Ovary (tissue), 10 donors: ENCODE measurements at places on chromosomes 3 and 15. TPM values are rescaled to one million over a fixed set of nuclear protein-coding genes. Genes with fewer than 3 reads are reported as not detected.
A peak's percentile ranks its signal among the peaks of the same experiment; 100 is the strongest.

- DNase-seq, result no peak
- H3K27me3 ChIP-seq, result no peaks in the 10 kb centered on the region
- no peaks in the 10 kb centered on the region for H3K4me1 ChIP-seq
- no peaks in the 10 kb centered on the region for H3K36me3 ChIP-seq
- no peak overlapping the region for H3K27ac ChIP-seq
These were observed 15.8 kb downstream of the EPHB1 start for GRCh38 chr3:134810850-134811249.

Gene LIPH
- not detected for total RNA-seq

Gene ZBBX
- total RNA-seq, result not detected

Gene MESP2
- not detected for total RNA-seq

Gene IGF2BP2
- total RNA-seq, result 11.9 TPM

GRCh38 chr15:40894681-40895448, 615 bp downstream of the VPS18 start:
- peaks cover 5% of the 10 kb centered on the region for H3K4me1 ChIP-seq
- peak; percentile 68 for DNase-seq
- peak overlapping the region; percentile 64 for H3K4me3 ChIP-seq
- H3K27ac ChIP-seq, result peak overlapping the region; percentile 88

DNA sequence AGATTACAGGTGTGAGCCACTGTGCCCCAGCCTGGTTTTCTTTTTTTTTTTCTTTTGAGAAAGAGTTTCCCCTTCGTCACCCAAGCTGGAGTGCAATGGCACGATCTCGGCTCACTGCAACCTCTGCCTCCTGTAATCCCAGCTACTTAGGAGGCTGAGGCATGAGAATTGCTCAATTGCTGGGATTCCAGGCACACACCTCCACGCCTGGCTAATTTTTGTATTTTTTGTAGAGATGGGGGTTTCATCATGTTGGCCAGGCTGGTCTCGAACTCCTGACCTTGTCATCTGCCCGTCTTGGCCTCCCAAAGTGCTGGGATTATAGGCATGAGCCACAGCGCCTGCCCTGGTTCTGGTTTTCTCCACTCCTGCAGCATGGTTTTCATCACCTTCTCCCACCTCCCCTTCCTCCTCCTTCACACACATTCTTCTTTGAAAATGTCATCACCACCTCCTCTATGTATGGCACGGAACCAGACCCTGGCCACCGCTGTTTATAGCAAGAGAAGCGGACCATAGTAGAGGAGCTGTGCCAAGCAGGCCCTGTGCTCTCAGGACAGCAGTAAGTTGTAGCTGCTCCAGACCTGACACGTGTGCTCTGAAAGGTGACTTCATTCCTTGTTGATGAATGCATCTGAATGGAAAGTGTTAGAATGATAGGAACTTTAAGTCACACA, 14.6 kb upstream of the AHSG start:
- no peaks in the 10 kb centered on the region for H3K4me1 ChIP-seq
- DNase-seq, result no peak
- no peaks in the 10 kb centered on the region for H3K36me3 ChIP-seq
- no peak overlapping the region for H3K27ac ChIP-seq
- H3K4me3 ChIP-seq, result no peak overlapping the region

GRCh38 chr3:141335531-141336061, 32.7 kb upstream of the ZBTB38 start:
- no peaks in the 10 kb centered on the region for H3K4me1 ChIP-seq
- no peak overlapping the region for H3K4me3 ChIP-seq
- DNase-seq, result no peak
- no peak overlapping the region for H3K27ac ChIP-seq
- no peaks in the 10 kb centered on the region for H3K36me3 ChIP-seq
- H3K27me3 ChIP-seq, result no peaks in the 10 kb centered on the region

DNA sequence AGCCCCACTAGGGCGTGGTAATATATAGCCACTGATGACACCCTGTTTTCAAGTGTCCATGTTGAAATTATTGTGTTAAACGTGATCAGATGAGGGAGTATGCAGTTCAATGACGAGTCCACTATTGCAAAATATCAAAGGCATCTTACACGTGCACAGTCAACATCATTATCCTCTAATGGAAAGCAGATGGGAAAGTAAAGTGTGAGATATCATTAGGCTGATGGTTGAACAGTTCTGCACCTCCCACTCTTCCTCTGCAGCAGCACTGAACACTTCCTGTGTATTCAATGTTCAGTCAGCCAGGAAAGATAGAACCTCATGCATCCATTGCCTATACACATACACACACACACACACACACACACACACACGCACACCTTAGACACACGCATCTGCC, 431.8 kb upstream of the CCDC54 start:
- H3K27me3 ChIP-seq, result no peaks in the 10 kb centered on the region
- no peak for DNase-seq
- no peak overlapping the region for H3K4me3 ChIP-seq
